ENCODE measurements at places on chromosomes 1 and 21.

- DNase-seq: no peak
These were observed 27.8 kb downstream of the SDC3 start for GRCh38 chr1:30880678-30881318.

DNA sequence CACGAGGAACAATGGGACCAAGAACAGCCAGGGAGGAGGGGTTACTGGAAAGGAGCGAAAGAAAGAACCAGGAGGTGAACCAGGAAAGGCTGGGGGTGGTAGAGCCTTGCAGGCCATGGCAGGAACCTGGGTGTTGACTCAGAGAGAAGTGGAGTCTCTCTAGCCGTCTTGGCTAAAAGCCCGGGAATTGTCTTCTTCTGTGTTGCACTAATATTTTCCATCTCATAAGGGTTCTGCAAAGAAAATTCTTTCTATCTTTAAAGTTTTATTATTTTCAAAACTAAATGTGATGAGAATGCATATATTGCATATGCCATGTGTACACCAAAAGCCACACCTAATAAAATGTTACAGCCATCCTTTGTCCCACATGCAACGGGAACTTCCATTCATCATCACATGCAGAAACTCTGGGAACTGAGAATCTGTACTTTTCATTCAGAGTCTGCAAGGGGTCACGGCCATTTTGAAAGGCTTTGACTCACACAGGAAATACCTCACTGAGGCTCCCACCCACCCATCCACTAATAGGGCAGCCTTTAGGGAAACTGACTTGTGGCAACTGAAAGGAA lies 38.0 kb downstream of the ERG start:
- DNase-seq: peak; percentile 57

GRCh38 chr1:30907481-30908315 lies 860 bp downstream of the SDC3 start:
- no peak for DNase-seq

GRCh38 chr21:33881689-33882440 lies 33.7 kb downstream of the ATP5PO start:
- DNase-seq: no peak

- no peak for DNase-seq
These were observed 10.9 kb downstream of the GJA8 start for GRCh38 chr1:147913362-147913942.

GRCh38 chr1:95127380-95127779 lies 10.2 kb downstream of the TLCD4 start:
- DNase-seq: peak; percentile 21

Data from NCI-H2029 treated with DMSO at 0.1 percent for 48 hours (cell line).